ENCODE measurements at places on chromosomes 2 and 18.

DNA sequence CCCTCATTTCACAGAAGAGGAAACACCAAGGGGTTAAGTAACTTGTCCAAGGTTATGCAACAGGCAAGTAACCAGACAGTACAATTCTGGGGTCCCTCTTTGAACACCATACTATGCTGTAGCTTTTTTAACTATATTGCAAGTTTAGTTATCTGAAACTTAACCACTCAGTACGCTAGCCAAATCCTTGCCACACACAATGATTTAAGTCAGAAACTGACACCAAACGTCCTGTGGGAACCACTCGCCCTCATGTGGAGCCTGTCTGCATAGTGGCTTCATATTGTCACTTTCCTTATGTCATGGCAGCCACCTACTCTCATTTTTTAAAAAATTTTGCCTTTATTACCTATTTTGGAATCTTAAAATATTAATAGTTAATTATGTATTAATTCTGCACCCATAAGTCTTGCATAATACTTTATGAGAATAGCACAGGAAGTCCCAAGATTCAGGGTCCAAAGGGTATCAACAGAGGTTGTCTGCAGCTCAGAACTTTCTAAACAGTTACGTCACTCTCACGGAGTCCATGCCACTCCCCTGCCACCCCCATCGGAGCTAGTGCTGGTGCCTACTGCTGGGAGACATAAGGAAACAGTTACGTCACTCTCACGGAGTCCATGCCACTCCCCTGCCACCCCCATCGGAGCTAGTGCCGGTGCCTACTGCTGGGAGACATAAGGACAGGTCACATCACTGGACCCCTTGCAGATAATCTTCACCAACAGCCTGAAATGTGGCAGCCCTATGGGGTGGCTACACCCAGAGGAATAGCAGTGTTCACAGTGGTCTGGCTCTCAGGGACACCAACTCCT lies 99.0 kb downstream of the L3MBTL4 start:
- DNase-seq = no peak

DNA sequence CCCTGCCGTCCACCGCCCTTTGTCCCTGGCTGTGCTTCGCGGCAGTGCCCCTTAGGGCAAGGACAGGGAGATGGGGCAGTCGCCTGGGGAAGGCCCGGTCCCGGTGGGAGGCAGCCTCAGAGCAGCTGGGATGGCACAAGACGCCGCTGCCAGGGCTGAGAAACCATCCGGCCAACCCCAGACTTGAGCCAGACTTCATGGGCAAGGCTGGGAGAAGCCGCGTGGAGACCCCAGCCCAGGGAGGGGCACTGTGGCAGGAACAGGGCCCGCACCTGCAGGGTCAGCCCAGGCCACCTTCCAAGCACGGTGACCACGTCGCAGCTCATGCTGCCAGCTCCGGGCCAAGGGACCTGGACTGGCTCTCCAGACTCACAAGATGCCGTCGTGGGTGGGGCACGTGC lies 84.0 kb downstream of the NFATC1 start:
- no peak for DNase-seq

GRCh38 chr2:41379496-41380221 lies 668.2 kb upstream of the PKDCC start:
- DNase-seq = no peak

DNA sequence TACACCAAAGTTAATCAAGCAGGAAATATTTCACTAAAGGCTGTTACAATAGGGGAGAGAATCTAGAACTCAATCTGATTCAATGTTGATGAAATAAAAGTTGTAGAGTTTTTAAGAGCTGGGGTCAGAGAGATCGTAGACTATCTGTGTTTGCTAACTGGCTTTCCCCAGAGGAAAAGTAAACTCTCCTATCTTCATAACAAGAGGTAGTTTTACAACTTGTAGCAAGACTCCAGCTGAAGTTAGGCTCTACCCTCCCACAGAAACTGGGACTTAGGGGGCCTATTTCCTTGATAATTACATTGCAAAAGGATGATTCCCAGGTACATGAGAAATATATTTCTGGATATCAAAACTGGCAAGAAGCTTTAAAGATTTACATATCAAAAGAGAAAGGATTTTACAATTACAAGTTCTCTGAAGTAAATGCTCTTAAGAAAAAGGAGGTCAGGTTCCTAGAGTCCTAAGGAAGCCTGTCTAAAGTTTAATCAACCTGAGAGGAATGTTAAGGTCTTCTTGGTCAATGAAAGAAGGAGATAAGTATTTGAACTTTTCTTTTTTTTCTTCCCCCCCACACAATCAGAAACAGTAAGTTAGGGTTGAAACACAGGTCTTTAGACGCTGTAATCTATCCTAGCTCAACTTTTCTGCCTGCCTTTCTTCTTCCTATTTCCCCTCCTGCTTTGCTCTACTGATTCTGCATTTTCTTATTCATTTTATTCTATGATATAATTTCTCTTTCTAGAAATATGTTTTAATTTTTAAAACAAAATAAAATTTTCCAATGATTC lies 692.2 kb upstream of the LINC00305 start:
- no peak for DNase-seq

DNA sequence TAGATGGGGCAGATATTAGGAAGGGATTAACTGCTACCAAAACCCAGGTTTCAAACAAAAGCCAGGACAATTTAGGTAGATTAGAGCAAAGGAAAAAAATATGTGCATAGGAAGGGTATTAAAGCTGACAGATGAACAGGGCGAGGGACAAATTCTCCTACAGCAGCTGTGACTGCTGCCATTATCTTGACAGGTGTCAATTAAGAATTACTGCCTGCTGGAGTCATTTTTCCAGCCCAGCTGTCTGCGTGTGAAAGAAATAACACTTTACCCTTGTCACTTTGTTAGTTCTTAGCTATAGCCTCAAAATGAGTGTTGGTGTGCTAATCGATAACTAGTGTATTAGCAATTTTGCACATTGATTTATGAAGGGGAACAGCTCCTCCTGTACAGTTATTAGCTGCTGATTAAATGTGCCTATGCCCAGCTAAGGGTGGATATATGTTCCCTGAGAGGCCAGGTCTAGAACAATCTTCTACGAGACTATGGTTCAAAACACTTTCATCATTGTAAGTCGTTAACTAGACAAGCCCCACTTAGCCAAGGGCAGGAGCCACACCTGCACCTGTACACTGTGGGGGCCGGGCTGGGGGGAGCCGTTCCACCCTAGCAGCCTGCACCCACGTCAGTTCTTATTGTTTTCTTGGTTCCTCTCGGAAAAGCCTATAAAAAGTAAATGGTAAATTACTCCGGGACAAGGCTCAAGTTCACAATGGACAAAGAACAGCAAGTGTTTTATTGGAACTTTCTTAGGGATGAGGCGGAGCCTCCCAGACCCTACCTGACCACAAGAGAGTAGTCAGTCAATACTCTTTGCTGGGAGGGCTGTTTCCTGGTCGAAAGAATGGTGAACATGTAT lies 7.7 kb downstream of the TSHZ1 start:
- no peak for DNase-seq

DNA sequence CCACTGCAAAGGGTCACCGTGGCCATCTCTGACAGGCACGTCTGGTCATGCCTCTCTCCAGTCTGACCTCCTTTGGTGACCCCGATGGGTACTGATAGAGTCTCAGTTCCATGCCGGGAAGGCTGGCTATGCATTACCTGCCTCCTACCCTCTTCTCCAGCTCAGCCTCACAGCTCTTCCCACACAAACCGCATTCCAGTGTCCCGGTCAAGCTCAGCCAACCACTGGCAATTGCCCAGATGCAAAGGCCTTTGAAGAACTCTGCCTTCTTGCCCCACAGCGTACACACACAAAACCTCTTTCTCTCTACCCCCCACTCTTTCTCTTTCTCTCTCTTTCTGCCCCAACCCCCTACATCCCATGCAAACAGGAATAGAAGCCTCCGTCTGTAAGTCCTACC lies 37.6 kb downstream of the TMEM163 start:
- DNase-seq = no peak

- DNase-seq = no peak
Measured at GRCh38 chr18:70296289-70296688, 7.4 kb downstream of the SOCS6 start.

- DNase-seq = no peak
Measured at GRCh38 chr18:35777039-35777438, 195.4 kb upstream of the RMP24 start.

Measured in pulmonary artery endothelial cell (primary cell).